ENCODE measurements at places on chromosomes 7 and 10.

DNA sequence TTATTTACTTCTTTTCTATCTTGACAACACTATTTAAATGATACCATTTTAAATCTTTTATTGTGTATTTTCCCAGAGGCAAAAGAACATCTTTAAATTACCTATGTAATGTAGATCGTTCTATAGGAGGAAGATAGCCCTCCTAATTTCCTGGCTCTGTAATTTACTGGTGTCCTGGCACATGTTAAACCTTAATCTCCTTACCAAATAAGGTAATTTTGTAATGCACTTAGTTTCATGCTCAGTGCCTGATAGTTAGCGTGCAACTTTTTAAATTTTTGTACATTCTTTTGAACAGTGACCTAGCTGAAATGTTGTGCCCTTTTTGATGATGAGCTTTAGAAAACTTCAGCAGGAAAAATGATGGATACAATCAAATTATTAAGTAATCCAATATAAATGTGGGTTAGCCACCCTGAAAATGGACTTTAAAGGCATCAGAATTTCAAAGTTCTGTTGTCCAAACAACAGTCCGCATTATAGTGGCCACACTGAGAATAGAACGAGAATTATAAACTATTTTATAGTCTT, 81.4 kb downstream of the ABCB5 start:
- H3K4me1 ChIP-seq: no peaks in the 10 kb centered on the region
- H3K36me3 ChIP-seq: no peaks in the 10 kb centered on the region
- no peaks in the 10 kb centered on the region for H3K27me3 ChIP-seq
- no peak overlapping the region for H3K4me3 ChIP-seq

DNA sequence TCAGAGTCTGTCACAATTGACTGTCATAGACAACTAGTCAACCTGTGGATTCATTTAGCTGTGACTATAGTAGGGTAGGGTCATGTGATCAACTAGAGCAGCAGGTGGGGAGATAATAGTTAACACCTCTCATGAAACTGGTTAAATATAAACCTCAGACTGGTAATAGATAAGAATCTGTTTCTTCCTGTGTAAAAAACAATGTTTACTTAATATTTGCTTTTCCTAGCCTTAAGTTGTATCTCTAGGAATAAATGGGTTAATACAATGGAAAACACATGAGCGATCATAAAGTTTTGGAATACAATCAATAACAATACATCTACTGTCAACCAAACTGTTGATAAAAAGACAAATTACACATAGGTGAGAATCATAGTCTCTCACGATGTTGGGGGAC, 43.4 kb upstream of the ITGB8 start:
- H3K4me1 ChIP-seq: peaks cover 6% of the 10 kb centered on the region
- H3K27ac ChIP-seq: no peak overlapping the region
- H3K36me3 ChIP-seq: no peaks in the 10 kb centered on the region
- DNase-seq: no peak
- no peaks in the 10 kb centered on the region for H3K27me3 ChIP-seq

DNA sequence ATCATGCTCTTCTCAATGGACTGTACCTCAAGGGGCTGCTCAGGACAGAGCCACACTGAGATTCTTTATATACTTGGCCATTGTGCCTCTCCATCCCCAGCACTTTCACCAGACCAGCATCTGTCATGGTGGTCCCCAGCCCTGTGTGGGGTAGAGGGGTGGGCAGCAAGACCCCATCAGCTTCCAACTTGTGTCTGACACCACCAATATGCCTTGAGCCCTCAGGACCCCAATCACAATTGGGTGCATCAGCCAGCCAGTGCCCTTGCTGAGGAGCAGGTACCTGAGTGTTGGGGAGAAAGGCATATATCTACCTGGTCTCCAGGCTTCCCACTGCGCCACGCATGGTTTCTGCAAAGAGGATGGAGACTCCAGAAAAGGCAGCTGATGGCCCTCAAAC, 56.3 kb downstream of the GRID1 start:
- no peak for DNase-seq
- H3K36me3 ChIP-seq: no peaks in the 10 kb centered on the region
- H3K4me3 ChIP-seq: no peak overlapping the region

GRCh38 chr10:17122726-17123661, 6.6 kb downstream of the CUBN start:
- H3K36me3 ChIP-seq: peaks cover 18% of the 10 kb centered on the region
- DNase-seq: no peak
- H3K27ac ChIP-seq: no peak overlapping the region
- no peak overlapping the region for H3K4me3 ChIP-seq
- no peaks in the 10 kb centered on the region for H3K27me3 ChIP-seq
- H3K4me1 ChIP-seq: no peaks in the 10 kb centered on the region

DNA sequence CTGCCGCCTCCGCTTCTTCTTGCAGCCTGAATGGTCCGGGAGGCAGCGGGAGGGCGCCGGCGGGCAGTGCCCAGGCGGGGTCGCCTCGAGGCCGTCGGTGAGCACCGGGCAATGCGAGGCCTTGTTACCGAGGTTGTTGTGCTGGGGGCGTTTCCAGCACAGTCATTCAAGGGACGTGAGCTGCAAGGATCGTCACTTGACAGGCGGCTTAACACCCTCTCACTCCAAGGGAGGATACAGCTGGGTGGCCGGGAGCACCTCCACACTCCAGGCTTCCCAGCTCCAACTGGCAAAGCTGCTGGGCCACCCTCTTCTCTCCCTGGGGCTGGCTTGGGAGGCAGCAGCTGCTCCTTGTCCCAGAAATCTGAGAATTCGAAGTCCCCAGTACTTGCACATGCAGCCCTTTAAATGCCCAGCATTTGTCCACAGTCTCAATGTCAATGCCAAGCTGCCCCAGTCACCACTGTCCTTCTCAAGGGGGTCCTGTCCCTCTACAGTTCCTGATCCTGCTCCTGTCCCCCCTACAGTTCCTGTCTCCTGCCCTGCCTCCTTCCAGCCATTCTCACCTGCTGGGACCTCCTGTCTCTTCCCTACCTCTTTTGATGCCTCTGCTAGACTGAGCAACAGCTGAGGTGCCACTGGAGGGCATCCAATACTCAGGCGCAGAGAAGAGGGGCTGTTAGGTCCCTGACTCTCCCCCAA, 4.4 kb upstream of the HOXA11 start:
- H3K27me3 ChIP-seq: peaks cover 42% of the 10 kb centered on the region
- peak overlapping the region; percentile 46 for H3K27ac ChIP-seq
- no peak for DNase-seq
- H3K36me3 ChIP-seq: peaks cover 3% of the 10 kb centered on the region
- H3K4me3 ChIP-seq: peak overlapping the region; percentile 24

- H3K27ac ChIP-seq: no peak overlapping the region
- DNase-seq: no peak
- no peaks in the 10 kb centered on the region for H3K36me3 ChIP-seq
Observed at GRCh38 chr7:70707823-70708243, 424.1 kb upstream of the GALNT17 start.

DNA sequence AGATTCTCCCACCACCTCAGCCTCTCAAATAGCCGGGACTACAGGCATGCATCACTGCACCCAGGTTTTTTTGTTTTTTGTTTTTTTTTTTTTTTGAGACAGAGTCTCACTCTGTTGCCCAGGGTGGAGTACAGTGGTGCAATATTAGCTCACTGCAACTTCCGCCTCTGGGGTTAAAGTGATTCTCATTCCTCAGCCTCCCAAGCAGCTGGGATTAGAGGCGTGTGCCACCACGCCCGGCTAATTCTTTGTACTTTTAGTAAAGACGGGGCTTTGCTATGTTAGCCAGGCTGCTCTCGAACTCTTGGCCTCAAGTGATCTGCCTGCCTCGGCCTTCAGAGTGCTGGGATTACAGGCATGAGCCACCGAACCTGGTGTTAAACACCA, 107.5 kb upstream of the KIF5B start:
- H3K4me3 ChIP-seq: no peak overlapping the region
- peaks cover 13% of the 10 kb centered on the region for H3K27me3 ChIP-seq
- H3K36me3 ChIP-seq: no peaks in the 10 kb centered on the region
- no peaks in the 10 kb centered on the region for H3K4me1 ChIP-seq
- no peak overlapping the region for H3K27ac ChIP-seq

- no peak for DNase-seq
- H3K4me3 ChIP-seq: no peak overlapping the region
- no peaks in the 10 kb centered on the region for H3K27me3 ChIP-seq
- peak overlapping the region; percentile 51 for H3K27ac ChIP-seq
- H3K36me3 ChIP-seq: peaks cover 9% of the 10 kb centered on the region
Observed at GRCh38 chr10:60140651-60141632, 234.6 kb upstream of the CCDC6 start.

- H3K27ac ChIP-seq: no peak overlapping the region
- peaks cover 5% of the 10 kb centered on the region for H3K27me3 ChIP-seq
- no peak for DNase-seq
Observed at GRCh38 chr10:71059054-71059818, 153.1 kb upstream of the UNC5B start.

GRCh38 chr10:113108194-113108835, 158.3 kb downstream of the TCF7L2 start:
- no peaks in the 10 kb centered on the region for H3K27me3 ChIP-seq
- DNase-seq: no peak
- H3K36me3 ChIP-seq: no peaks in the 10 kb centered on the region
- H3K27ac ChIP-seq: no peak overlapping the region
- no peaks in the 10 kb centered on the region for H3K4me1 ChIP-seq
- no peak overlapping the region for H3K4me3 ChIP-seq

GRCh38 chr10:73786512-73786885, 1.1 kb downstream of the ZSWIM8 start:
- DNase-seq: no peak
- H3K36me3 ChIP-seq: peaks cover 13% of the 10 kb centered on the region
- H3K27ac ChIP-seq: peak overlapping the region; percentile 93
- no peaks in the 10 kb centered on the region for H3K27me3 ChIP-seq

DNA sequence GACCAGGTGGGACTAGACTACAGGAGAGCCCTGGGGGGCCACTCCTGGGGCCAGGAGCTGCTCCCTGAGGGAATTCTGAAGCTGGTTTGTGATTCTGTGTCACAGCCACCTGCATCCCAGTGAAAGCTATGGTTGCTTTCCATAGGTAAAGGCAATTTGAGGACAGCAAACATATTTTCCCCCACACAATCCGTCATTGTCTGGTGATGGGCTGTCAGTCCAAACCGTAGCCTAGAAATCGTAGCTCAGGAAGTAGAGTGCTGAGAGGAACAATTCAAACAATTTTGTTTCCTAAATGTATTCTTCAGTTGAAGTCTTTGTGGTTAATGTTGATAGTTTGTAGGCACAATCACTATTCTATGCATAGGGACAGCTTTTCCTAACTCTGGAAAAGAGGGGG, 106.0 kb upstream of the INSYN2A start:
- H3K36me3 ChIP-seq: no peaks in the 10 kb centered on the region
- no peak for DNase-seq
- no peaks in the 10 kb centered on the region for H3K4me1 ChIP-seq

DNA sequence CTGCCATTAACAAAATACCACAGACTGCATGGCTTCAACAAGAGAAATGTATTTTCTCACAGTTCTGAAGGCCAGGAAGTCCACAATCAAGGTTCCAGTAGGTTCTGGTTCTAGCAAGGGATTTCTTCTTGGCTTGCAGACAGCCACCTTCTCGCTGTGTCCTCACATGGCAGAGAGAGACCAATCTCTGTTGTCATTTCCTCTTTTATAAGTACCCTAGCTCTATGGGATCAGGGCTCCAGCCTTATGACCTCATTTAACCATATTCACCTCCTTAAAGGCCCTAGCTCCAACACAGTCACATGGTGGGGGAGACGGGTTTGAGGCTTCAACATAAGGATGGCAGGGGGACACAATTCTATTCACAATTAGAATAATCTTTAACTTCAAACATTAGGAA, 23.6 kb downstream of the ABI1 start:
- peak; percentile 8 for DNase-seq
- no peak overlapping the region for H3K27ac ChIP-seq
- H3K27me3 ChIP-seq: no peaks in the 10 kb centered on the region
- H3K4me1 ChIP-seq: peaks cover 50% of the 10 kb centered on the region
- H3K4me3 ChIP-seq: no peak overlapping the region

DNA sequence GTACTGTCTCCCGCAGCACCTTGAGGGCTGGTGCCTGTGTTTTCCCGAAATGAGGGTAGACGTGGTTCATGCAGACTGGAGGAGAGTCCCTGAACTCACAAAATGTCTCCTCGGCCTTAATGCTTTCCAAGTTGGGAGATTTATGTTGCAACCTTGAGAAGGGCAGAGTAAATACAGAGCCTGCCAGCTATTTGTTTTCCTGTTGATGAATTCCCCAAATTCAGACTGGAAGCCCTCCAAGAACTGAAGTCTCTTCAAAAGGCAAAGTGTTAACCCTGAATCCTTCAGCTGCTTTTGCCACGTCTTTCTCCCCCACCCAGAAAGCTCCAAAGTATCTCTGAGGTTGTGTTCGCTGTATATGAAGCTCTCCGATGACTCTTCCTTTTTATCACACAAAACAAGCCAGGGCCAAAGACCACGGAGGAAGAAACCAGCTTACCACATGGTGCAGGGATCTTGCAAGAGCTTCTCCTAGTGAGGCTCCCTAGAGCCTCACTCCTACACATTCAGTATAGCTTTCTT, 254.7 kb upstream of the NFE2L3 start:
- peaks cover 26% of the 10 kb centered on the region for H3K4me1 ChIP-seq
- DNase-seq: no peak
- no peak overlapping the region for H3K4me3 ChIP-seq

DNA sequence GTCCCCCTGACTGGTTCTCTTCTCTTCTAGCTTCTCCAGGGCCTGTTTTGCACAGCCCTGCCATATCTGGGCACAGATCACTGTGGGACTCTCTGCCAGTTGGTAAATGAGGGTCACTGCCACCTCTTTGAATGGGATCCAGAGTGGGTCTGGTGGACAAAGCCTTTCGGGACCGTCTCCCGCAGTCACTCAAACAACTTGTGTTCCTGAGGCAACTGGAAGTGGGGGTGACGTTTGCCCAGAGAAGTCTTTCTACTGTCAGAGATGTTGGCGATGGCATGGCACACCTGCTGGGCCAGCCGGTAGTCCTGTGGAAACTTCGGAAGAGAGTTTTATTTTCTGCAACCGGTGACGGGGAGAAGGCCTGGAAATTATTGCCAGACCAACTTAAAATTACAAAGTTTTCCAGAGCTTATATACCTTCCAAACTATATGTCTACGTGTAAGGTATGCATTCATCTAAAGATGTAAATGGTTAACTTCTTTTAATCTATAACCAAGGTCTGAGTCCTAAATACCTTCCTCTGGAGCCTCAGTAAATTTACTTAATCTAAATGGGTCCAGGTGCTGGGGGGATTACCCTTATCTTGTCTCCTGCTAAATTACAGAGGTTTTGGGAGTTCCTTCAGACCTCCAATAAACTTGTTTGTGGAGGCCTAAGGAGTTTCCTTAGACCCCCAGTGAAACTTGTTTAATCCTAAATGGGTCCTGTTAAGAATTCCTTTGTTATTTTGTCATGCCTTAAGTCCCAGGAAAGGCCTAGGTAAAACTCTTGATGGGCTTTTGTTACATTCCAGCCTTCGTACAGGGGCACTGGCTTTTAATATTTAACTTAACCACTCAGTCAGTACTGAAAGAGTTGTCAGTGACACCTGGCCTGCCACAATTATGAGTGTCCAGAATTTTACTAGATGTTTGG, 94.0 kb downstream of the NPSR1 start:
- no peak for DNase-seq
- H3K27ac ChIP-seq: no peak overlapping the region
- H3K4me1 ChIP-seq: no peaks in the 10 kb centered on the region
- no peaks in the 10 kb centered on the region for H3K36me3 ChIP-seq
- no peak overlapping the region for H3K4me3 ChIP-seq
